ENCODE measurements at places on chromosomes 2 and 18. TPM values are rescaled to one million over a fixed set of nuclear protein-coding genes. Genes with fewer than 3 reads are reported as not detected.

The THOC1 gene
- total RNA-seq = 36.5 TPM

The RFTN2 gene
- total RNA-seq = 29.4 TPM

The SP140 gene
- total RNA-seq = 1.0 TPM

The RNF125 gene
- 0.29 TPM for total RNA-seq

All from osteocyte (in vitro differentiated cells).